ENCODE measurements at places on chromosomes 16 and 17.

DNA sequence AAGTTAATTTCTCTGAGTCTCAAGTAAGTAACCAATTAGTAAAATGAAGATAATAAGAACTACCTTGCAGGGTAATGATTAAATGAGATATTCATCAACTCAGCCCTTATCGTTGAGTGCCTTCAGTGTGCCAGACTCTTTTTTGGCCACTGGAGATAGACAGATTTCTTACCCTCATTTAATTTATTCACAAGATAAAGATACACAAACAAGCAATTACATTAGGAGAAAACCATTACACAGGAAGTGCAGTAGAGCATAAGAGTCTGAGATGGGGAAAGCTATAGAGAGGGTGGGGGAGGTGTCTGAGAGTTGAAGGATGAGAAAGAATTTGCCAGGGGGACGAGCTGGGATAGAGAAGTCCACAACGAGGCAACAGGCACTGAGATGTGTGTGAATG is 72.5 kb upstream of the BCAR1 start:
- no peak for DNase-seq

GRCh38 chr16:66996324-66996982 is 8.1 kb downstream of the CES4A start:
- DNase-seq: peak; percentile 62

- no peak for DNase-seq
Observed at GRCh38 chr16:66378741-66379570, 12.5 kb downstream of the CDH5 start.

GRCh38 chr17:69231521-69231920 is 2.9 kb upstream of the ABCA10 start:
- no peak for DNase-seq

Data from HFFc6 (cell line).